ENCODE measurements at places on chromosomes 2 and 18. TPM values are rescaled to one million over a fixed set of nuclear protein-coding genes. Genes with fewer than 3 reads are reported as not detected.

- H3K27ac ChIP-seq, result peak overlapping the region; percentile 48
- H3K4me1 ChIP-seq, result peaks cover 4% of the 10 kb centered on the region
- no peaks in the 10 kb centered on the region for H3K36me3 ChIP-seq
- no peak overlapping the region for H3K4me3 ChIP-seq
- peak; percentile 68 for DNase-seq
Observed at GRCh38 chr2:39492095-39492590, 55.1 kb upstream of the MAP4K3 start.

GRCh38 chr2:200221055-200221955, 85.2 kb upstream of the SPATS2L start:
- H3K36me3 ChIP-seq, result no peaks in the 10 kb centered on the region
- H3K4me3 ChIP-seq, result no peak overlapping the region
- H3K4me1 ChIP-seq, result peaks cover 8% of the 10 kb centered on the region
- H3K27me3 ChIP-seq, result no peaks in the 10 kb centered on the region

- H3K27ac ChIP-seq, result no peak overlapping the region
- H3K27me3 ChIP-seq, result peaks cover 14% of the 10 kb centered on the region
- H3K36me3 ChIP-seq, result no peaks in the 10 kb centered on the region
- H3K4me1 ChIP-seq, result peaks cover 12% of the 10 kb centered on the region
- no peak for DNase-seq
Observed at GRCh38 chr2:152094014-152094413, 4.8 kb downstream of the CACNB4 start.

GRCh38 chr18:9742524-9743131, 34.5 kb downstream of the RAB31 start:
- H3K27me3 ChIP-seq, result no peaks in the 10 kb centered on the region
- H3K27ac ChIP-seq, result peak overlapping the region; percentile 56
- peak; percentile 69 for DNase-seq
- no peaks in the 10 kb centered on the region for H3K36me3 ChIP-seq

DNA sequence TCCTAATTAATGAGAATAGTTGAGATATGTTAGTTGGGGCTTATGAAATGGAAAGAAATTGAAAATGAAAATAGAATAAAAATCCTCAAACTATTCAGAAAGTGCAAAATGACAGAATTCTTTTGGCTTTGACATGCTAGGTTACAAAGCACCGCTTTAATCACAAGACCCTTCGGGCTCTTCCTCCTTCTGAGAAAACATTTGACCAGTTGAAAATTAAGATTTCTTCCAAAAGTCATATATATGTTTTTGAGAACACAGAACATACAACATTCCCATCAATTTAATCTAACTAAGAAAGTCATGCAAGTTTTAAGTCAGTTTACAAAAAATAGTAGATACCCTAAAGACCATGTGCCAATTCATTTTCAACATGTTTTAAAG, 2.2 kb upstream of the SLC40A1 start:
- no peak overlapping the region for H3K4me3 ChIP-seq
- peaks cover 10% of the 10 kb centered on the region for H3K4me1 ChIP-seq
- H3K27me3 ChIP-seq, result peaks cover 4% of the 10 kb centered on the region

DNA sequence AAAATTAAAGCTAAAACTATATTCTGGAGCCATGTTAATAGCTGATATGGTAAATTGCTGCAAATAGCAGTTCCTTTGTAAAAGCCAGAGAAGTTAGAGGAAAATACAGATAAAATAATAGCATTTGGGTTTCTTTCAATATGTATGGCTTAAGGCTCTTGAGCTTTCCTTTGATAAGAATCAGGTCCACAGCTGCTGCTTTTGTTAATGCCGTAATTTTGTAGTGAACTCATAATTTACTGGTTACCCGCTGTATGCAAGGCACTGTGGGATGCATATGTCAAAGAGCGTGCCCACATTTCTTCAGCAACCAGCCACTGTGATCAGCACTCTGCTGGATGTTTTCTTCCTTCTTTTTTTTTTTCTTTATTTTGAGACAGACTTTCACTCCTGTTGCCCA, 79.1 kb downstream of the MOGAT1 start:
- no peaks in the 10 kb centered on the region for H3K36me3 ChIP-seq
- H3K27me3 ChIP-seq, result no peaks in the 10 kb centered on the region
- H3K4me3 ChIP-seq, result no peak overlapping the region
- peaks cover 26% of the 10 kb centered on the region for H3K4me1 ChIP-seq
- DNase-seq, result no peak

VIL1 gene
- total RNA-seq, result not detected

ANAPC1 gene
- total RNA-seq, result 24.0 TPM

All from muscle of leg (tissue), 16 donors.